Activated CD8-positive, alpha-beta T cell treated with anti-CD3 and anti-CD28 coated beads for 36 hours (primary cell): ENCODE measurements at places on chromosomes 12 and 14. TPM values are rescaled to one million over a fixed set of nuclear protein-coding genes. Genes with fewer than 3 reads are reported as not detected.

The TTC7B gene
- 7.8 TPM for total RNA-seq

The SCAF11 gene
- 117 TPM for total RNA-seq

The TROAP gene
- 52.6 TPM for total RNA-seq

The PTPN11 gene
- 142 TPM for total RNA-seq

DNA sequence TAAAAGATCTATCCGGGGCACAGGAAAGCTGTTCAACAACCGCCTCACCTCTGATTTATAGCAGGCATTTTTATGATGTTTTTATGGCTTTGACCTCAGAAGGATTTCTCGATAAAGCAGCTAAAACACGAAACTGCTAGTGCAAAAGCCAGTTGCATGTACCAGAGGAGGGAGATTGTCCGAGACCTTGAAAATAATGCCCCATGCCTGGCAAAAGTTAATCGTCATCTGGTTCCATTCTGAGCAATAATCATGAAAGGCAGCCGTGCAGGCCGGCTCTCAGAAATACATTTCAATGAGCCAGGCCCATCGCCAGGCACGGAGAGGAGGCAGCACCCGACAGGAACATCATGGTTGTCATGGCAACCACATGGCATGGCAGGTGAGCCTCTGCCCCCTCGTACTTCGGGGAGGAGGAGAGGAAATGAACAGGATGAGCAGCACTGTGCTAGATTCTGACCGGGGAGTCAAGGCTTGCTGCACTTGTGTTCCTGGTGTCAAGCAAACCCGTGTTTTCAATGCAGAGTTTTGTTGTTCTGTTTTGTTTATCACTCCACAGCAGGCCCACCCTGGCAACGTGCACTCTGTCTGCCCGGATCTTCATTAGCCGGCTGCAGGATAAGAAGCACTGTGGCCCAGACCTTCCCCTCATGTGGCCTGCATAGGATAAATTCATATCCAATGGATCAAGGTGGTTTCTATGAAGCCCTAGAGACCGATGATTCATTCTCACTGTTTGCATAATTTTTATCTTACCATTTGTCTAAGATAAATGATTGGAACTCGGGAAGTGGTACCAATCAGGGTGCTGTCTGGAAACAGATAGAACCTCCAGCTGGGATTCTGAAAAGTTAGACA lies 160.2 kb downstream of the RIMBP2 start:
- no peak for DNase-seq

- no peak for DNase-seq
Measured at GRCh38 chr14:57391517-57392195, 1.3 kb downstream of the NAA30 start.

The SERPINA5 gene
- not detected for total RNA-seq

GRCh38 chr14:35940291-35940690 lies 114.2 kb downstream of the BRMS1L start:
- no peak for DNase-seq

GRCh38 chr12:54954801-54955200 lies 29.8 kb downstream of the TESPA1 start:
- DNase-seq = no peak

DNA sequence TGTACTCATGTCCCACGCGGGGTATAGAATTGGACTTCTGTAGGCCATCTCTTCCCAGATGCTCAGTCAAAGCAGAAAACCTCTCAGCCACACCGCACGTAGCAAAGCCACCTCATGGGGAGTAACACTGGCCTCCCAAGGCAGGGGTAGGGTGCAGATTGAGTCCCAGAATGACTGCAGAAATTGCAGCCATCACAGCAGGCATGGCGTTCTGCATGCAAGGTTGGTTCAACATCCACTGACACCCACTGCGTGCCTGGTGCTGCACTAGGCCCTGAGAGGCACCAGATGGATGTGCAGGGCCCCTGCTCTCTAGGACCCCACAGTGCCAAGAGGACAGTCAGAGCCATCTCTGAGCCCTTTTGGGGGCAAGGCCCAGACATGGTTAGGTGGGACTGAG lies 39.9 kb downstream of the RAB35 start:
- DNase-seq = no peak

DNA sequence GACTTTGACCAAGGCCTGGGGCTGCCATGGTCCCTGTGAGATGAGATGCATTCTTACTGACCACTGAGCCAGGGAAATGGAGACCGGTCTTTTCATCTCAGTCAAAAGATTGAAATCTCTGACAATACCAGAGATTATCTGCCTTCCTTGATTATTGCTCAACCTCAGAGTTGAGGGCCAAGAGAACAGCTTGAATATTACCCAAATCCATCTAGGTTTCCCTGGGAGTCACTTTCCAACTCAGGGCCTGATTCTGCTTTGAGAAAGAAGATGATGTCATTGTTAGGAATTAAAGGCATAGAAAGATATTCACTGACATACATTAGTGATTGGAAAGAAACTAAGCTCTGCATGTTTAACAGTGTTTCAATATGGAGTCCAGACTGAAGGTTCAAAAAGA lies 515.9 kb upstream of the TBX3 start:
- no peak for DNase-seq

The TSPAN19 gene
- not detected for total RNA-seq

The BCL11B gene
- 53.0 TPM for total RNA-seq

- DNase-seq = no peak
Measured at GRCh38 chr12:76997011-76997780, 68.2 kb downstream of the E2F7 start.

The PLEKHH1 gene
- total RNA-seq = 6.7 TPM

The SIX1 gene
- not detected for total RNA-seq

DNA sequence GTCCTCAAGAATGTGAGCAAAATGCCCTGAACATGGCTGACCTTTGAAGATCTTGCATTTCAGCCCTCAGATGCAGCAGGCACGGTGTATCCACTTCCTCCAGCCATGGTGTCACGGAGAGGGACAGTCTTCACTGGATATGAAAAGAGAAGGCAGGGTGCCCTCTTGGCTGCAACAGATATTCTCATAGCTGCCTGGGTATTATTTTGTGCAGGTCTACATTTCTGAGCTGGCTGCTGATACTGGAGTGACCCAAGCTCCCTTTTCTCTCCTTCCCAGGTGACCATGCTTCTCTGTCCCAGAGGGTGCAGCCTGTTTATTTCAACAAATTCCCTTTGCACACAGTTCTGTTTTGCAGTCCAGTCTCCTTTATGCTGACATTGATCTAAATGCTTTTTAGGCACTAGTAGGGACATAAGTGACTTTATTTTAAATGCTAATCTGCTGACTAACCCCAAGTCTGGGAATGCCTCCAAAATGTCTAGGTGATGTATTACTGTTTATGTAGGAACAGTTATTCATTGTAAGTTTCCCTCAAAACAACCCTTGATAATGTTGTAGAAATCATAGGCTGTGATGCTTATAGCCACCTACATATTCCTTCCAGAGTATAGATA lies 17.4 kb upstream of the PYGL start:
- DNase-seq = no peak

- no peak for DNase-seq
Measured at GRCh38 chr14:91021991-91022621, 38.3 kb downstream of the RPS6KA5 start.

- no peak for DNase-seq
Measured at GRCh38 chr12:71694099-71694820, 8.4 kb downstream of the TMEM19 start.

GRCh38 chr14:89365061-89365801 lies 51.8 kb downstream of the FOXN3 start:
- DNase-seq = peak; percentile 73

DNA sequence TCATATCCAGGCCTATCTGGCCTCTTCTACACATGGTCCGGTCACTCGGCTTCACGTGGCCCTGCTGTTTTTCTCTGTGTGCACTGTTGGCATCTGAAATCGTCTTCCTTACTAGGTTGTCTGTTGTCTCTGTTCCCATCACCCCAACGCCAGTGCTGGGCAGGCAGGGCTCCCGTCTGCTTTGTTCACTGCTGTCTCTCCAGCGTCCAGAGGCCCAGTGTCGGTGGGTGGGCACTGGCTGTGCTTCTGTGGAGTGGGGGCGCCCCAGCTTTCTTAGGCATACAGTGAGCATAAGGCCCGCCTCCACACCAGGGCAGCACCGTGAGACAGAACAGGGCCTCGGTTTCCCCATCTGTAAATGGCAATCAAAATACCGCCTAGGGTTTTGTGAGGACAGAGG lies 153.1 kb downstream of the BCL11B start:
- DNase-seq = no peak

The SLCO1B1 gene
- not detected for total RNA-seq

DNA sequence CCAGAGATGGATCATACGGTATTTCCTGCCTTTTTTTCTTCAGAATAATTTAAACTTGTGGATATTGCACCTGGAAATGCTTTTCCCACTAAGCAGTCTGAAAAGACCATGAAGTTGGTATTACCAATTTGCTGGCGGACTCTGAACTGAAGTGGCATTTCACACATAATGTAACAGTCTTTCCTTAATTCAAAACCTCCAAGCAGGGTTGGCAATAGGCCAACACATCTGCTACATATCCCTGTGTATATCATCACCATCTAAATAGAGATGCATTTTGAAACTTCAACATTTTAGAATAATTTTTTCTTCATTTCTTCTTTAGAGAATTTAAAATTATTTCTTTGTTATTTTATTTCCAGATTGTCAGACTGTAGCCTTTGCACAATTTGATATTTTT lies 100.5 kb downstream of the TSPAN8 start:
- DNase-seq = no peak

DNA sequence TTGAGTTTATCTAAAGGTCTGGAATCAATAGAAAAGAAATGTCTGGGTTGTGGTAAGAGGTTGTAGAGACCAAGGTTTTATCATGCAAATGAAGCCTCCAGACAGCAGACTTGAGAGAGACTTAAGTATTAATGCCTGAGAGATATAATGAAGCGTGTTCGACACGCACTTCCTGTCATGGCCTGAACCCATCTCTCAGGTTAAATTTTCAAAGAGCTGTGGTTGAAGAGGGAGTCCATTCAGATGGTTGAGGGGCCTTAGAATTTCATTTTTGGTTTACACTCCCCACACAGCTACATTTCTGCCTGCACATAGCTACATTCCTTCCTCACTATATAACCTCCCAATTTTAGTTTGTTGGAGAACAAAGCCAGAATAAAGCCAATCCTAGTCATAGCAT lies 10.1 kb upstream of the CLEC12A start:
- DNase-seq = peak; percentile 11

DNA sequence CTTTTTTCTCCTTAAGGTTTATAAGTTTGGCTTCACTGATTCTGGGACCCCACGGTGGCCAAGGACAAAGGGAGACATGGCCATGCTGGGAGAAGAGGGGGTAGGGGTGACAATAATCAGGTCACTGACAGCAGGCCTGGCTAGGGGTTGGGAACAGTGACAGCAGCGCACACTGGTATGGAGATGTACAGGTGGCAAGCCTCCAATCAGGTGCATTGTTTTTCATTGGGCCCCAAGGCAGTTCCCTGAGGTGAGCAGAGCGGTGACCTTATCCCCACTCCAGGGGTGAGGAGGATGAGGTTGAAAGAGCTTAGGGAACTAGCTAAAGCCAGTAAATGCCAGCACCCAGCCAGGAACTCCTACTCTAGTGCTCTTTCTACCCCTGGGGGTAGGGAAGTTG lies 1.4 kb downstream of the SYNDIG1L start:
- DNase-seq = no peak

GRCh38 chr12:106429043-106429552 lies 71.5 kb downstream of the POLR3B start:
- no peak for DNase-seq

DNA sequence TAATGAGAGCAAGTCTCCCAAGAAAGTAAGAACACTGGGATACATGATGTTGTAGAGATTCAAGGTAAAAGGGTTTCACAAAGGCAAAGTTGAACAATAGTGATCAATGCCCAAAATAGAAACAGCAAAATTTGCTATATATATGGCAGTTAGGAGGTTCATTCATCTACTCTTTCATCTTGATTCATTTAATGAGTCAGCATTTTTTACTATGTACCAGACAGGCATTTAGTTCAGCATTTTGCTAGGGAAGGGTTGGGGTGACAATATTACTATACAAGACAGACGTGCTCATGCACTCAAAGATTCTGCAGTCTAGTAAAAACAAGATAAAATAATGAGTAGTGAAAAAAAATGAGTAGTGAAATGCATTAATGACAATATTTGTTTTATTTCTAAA lies 264.9 kb upstream of the LMO3 start:
- DNase-seq = no peak

The ABCC9 gene
- not detected for total RNA-seq
